CD4-positive, alpha-beta memory T cell (primary cell): ENCODE measurements at places on chromosomes 2 and 18.
A peak's percentile ranks its signal among the peaks of the same experiment; 100 is the strongest.

- no peak for DNase-seq
These were observed 44.9 kb downstream of the SOCS6 start for GRCh38 chr18:70333757-70334156.

GRCh38 chr2:80288576-80288975 is 16.0 kb downstream of the LRRTM1 start:
- DNase-seq, result no peak

- DNase-seq, result no peak
These were observed 138.7 kb downstream of the MGAT5 start for GRCh38 chr2:134392442-134393074.

GRCh38 chr2:86786001-86786536 is 4.6 kb downstream of the CD8A start:
- DNase-seq, result no peak

- no peak for DNase-seq
These were observed 535.1 kb downstream of the RNF144A start for GRCh38 chr2:7452110-7452876.

DNA sequence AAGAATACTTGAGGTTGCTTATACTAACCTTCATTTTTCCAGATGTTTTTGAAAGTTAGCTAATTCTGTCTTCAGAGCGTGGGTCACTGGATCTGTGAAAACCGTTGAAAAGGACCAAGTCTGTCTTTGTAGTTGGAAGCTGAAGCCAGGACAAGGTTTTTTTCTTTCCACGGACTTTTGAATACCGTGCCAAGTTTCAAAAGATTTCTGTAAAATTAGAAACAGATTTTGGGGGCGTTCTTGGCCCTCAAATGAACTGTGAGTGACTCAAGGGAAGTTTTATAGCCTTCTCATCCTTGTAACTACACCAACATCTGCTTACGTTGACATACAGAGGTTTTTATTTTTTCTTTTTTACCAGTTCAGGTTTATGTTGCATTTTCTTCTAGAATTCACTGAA is at the start of gene FAP:
FAP (minus strand) TSS at position 152 of the 400 bp plus-strand sequence; CDS start at position 34, 118 bp downstream.
- no peak for DNase-seq

GRCh38 chr18:13280070-13280795 is 61.7 kb downstream of the LDLRAD4 start:
- no peak for DNase-seq

- DNase-seq, result no peak
These were observed 33.3 kb upstream of the PGAP1 start for GRCh38 chr2:196959734-196960338.

DNA sequence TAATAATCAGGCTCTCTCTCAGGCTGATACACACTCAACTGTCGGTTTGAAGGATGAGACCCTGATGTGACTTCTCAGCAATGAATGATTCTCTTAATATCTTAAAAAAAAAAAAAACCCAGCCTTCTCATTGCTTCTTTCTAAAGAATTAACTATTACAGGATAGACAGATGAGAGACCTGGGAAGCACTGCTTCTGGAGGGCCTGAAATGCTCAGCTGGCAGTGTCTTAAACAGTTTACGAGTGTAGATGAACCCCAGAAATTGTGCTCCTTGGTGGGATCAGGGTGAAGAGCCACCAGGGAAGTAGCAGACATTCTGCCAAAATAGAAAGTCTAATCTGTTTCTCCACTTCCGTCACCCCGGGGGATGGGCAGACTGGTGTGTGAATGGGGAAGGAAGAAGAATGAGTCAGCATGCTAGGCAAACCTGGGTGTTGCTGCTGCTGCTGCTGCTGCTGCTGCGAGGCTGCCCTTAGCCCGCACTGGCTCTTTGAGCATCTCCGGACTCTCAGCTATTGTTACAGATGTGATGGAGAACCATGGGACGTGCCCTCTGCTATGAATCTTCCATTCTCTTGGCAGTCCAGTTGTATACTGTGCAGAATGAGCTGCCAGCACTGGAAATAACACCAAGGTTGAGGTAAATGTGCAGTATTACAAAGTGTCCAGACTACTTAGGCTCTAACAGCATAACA is 158.4 kb downstream of the SETBP1 start:
- peak; percentile 19 for DNase-seq

DNA sequence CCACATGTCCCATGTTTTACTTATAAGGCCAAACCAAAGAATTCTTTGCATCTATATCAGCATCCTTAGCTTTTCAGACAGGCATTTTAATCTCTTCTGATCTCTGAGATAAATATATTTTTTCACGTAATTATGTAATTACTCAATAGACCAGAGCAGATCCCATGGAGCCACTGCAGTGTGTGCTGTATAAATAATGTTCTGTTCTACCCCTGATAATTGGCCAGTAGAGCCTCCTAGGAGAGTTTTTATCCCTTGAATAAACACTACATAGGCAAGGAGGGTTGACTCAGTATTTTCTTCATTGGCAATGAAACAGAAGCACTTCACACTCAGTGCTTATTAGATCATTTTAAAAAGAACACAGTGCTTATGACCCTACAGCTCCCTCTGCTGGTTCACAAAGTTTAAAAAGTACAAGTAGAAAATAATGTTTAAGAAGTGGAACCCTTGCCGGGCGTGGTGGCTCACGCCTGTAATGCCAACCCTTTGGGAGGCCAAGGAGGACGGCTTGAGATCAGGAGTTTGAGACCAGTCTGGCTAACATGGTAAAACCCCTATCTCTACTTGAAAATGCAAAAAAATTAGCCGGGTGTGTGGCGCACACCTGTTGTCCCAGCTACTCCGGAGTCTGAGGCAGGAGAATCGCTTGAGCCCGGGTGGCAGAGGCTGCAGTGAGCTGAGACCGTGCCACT is 91.9 kb downstream of the PPP1R1C start:
- peak; percentile 2 for DNase-seq

- DNase-seq, result no peak
These were observed 944.8 kb upstream of the CNTNAP5 start for GRCh38 chr2:123080331-123080730.

DNA sequence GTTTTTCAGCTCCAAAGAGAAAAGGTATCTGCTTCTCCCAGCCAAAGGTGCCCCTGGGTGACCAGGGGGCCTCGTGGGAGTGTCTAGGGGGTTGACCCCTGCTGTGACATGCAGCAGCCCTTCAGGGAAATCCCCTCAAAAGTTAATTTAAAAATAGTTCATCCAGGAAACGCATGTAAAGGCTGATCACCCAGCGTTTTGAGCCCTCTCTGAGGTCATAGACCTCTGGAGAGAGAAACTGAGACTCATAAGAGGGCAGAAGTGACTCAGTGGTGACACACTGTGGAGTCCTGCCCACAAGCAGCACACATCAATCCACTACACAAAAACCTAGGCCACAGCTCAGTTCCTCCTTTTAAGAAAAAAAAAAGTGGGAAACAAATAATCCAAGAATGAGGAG is 11.9 kb downstream of the GAL3ST2 start:
- no peak for DNase-seq

GRCh38 chr2:180115675-180116074 is 108.6 kb upstream of the CWC22 start:
- no peak for DNase-seq

DNA sequence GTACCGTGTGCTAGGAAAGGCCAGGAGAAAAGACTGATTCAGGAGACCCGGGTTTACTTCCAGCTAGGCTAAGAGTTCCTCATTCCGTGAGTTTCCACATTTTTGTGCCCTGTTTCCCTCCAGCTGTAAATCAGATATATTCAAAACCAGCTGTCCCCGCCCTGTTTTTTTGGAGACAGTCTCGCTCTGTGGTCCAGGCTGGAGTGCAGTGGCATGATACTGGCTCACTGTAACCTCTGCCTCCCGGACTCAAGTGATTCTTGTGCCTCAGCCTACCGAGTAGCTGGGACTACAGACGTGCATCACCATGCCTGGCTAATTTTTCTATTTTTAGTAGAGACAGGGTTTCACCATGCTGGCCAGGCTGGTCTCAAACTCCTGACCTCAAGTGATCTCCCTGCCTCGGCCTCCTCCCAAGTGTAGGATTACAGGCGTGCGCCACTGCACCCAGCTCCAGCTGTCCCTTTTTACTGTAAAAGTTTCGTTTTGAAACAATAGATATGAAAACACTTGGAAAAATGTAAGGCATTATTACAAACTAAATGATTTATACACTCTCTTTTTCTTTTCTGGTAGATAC is 112.8 kb upstream of the SEC11C start:
- no peak for DNase-seq

GRCh38 chr2:136920652-136921333 is 155.4 kb downstream of the THSD7B start:
- no peak for DNase-seq

- no peak for DNase-seq
These were observed 128.4 kb downstream of the IKZF2 start for GRCh38 chr2:213022987-213023386.

DNA sequence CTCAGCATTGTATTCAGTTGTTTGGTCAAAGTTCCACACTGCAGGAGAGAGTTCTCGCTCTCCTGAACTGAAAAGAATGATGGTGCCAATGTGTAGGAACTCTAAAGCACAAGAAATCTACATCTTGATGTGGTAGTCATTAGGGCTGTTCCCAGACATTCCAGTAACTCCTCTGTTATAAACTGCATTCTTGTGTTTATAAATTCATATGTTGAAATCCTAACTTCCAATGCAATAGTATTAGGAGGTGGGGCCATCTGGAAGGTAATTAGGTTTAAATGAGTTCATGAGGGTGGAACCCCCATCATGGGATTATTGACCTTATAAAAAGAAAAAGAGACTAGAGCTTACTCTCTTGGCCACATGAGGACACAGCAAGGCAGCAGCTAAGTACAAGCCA is 239.6 kb downstream of the CDH20 start:
- no peak for DNase-seq

- no peak for DNase-seq
These were observed 201.9 kb downstream of the CLIP4 start for GRCh38 chr2:29317077-29317517.

GRCh38 chr2:233422050-233422639 is 67.9 kb downstream of the DGKD start:
- DNase-seq, result peak; percentile 79

- DNase-seq, result no peak
These were observed 1.7 kb upstream of the FOSL2 start for GRCh38 chr2:28390746-28391563.

GRCh38 chr2:235747786-235748091 is 253.9 kb downstream of the AGAP1 start:
- no peak for DNase-seq
